ENCODE measurements at places on chromosomes 7 and 10.
A peak's percentile ranks its signal among the peaks of the same experiment; 100 is the strongest.

- no peaks in the 10 kb centered on the region for H3K4me1 ChIP-seq
- H3K36me3 ChIP-seq: no peaks in the 10 kb centered on the region
- DNase-seq: no peak
- H3K27ac ChIP-seq: no peak overlapping the region
Observed at GRCh38 chr7:132443761-132444520, 132.3 kb downstream of the PLXNA4 start.

GRCh38 chr7:3134745-3135144 lies 91.1 kb upstream of the CARD11 start:
- no peak for DNase-seq
- no peaks in the 10 kb centered on the region for H3K36me3 ChIP-seq
- no peaks in the 10 kb centered on the region for H3K4me1 ChIP-seq
- no peaks in the 10 kb centered on the region for H3K27me3 ChIP-seq

DNA sequence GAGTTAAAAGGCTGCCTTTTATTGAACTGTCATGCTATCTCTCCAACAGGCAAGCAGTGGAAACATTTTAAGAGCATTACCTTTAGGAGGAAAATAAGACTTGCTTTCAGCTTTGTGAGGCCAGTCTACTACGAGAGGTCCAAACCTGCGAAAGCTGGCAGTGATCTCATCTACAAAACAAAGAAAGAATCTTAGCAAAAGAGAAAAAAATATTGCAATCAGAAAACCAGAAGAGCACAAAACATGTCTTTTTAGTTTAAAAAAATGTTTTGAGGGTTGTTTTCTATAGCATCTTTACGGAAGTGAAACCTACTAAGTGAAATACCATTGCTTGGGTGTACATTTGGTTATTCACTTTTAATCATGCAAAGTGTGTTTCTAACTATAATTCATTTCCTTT lies 147.9 kb downstream of the CPEB3 start:
- peaks cover 26% of the 10 kb centered on the region for H3K4me1 ChIP-seq
- peak overlapping the region; percentile 36 for H3K27ac ChIP-seq
- H3K4me3 ChIP-seq: no peak overlapping the region
- no peak for DNase-seq
- H3K36me3 ChIP-seq: peaks cover 5% of the 10 kb centered on the region
- no peaks in the 10 kb centered on the region for H3K27me3 ChIP-seq

DNA sequence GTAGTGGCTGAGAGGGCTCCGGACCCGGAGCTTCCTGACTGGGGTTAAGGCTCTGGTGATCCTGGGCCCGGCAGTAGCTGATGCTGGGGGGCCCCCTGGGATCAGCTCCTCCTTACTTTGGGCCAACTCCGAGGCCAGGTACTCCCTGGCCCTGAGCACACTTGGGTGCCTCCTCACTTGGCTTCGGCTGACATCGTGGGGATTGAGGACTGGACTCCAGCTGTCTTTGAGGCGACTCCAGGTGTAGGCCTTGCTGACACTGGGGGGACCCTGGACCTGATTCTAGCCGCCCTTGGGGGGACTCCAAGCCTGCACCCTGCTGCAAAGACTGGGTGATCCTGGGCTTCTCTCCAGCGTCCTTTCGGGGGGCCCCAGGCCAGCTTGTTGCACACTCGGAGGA lies 170.5 kb downstream of the HIBADH start:
- DNase-seq: no peak
- no peak overlapping the region for H3K27ac ChIP-seq
- no peaks in the 10 kb centered on the region for H3K36me3 ChIP-seq
- H3K4me3 ChIP-seq: no peak overlapping the region
- H3K27me3 ChIP-seq: peaks cover 9% of the 10 kb centered on the region

DNA sequence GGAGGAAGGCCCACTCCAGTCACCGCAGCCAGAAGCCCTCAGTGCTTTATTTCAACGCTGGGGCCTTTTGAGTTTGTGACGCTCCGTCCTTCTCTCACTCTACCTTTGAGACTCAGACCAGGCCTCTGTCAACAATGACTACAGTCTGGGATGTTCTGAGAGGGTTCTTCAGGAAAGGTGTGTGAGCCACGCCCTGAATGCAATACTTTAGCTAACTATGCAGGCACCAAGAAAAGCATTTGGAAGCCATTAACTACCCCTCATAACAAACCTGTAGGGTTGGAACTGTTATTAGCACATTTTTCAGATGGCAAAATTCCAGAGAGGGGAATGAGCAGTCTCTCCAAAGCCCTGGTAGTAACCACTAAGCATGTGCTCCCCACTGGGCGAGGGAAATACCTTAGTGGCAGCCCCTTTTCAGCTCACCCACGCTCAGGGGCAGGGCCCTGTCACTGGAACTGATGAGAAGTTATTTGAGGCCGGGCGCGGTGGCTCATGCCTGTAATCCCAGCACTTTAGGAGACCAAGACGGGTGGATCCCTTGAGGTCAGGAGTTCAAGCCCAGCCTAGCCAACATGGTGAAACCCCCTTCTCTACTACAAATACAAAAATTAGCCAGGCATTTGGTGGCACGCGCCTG lies 5.7 kb upstream of the ARPC1B start:
- H3K4me3 ChIP-seq: no peak overlapping the region
- peaks cover 2% of the 10 kb centered on the region for H3K4me1 ChIP-seq
- no peaks in the 10 kb centered on the region for H3K27me3 ChIP-seq
- H3K36me3 ChIP-seq: peaks cover 49% of the 10 kb centered on the region

GRCh38 chr7:18305866-18306265 lies 189.7 kb upstream of the HDAC9 start:
- H3K27ac ChIP-seq: peak overlapping the region; percentile 21
- DNase-seq: no peak
- peaks cover 85% of the 10 kb centered on the region for H3K4me1 ChIP-seq
- no peaks in the 10 kb centered on the region for H3K36me3 ChIP-seq
- H3K4me3 ChIP-seq: no peak overlapping the region

DNA sequence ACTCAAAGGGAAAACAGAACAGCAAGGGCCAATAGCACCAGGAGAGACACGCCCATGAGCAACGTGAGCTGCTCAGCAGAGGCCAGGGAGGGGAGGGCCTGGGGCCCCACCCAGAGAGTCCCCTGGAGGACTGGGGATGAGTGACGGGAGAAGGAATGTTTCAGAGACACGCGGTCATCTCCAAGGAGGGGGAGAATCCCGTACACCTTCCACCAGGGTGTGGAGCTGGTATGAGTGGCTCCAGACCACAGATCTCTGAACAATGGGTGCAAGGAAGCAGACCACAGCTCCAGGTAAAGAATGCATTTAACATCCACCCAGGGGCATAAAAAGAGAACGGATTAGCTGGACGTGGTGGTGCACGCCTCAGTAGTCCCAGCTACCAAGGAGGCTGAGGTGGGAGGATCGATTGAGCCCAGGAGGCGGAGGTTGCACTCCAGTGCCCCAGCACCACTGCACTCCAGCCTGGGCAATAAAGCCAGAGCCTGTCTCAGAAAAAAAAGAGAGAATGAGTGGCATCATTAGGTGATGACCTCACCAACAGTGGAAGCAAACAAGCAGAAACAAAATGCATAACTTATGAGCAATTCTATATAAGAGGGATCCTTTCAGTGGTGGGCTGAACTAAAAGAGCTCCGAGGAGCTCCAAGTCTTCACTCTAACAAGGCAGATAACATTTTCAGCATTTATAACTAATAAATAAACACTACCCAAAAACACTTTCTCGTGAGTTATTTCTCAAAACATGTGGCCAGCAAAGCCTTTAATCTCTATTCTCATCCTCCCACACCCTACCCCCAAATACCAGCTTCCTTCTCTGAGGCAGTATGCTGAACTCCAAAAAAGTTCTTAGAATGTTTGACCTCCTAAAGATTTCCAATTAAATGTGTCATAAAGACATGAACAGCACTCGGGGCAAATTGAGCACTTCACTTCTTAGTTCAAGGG lies 12.5 kb downstream of the PSAP start:
- no peak for DNase-seq
- H3K4me3 ChIP-seq: no peak overlapping the region
- H3K27ac ChIP-seq: peak overlapping the region; percentile 63
- no peaks in the 10 kb centered on the region for H3K27me3 ChIP-seq

GRCh38 chr10:14325325-14325955 lies 5.3 kb downstream of the FRMD4A start:
- H3K4me3 ChIP-seq: no peak overlapping the region
- H3K27me3 ChIP-seq: no peaks in the 10 kb centered on the region
- DNase-seq: peak; percentile 68

- no peaks in the 10 kb centered on the region for H3K4me1 ChIP-seq
- no peaks in the 10 kb centered on the region for H3K36me3 ChIP-seq
- no peak for DNase-seq
- H3K27me3 ChIP-seq: no peaks in the 10 kb centered on the region
- no peak overlapping the region for H3K27ac ChIP-seq
Observed at GRCh38 chr10:133040198-133040597, 47.5 kb upstream of the ADGRA1 start.

- DNase-seq: no peak
- H3K4me3 ChIP-seq: no peak overlapping the region
- H3K4me1 ChIP-seq: no peaks in the 10 kb centered on the region
- no peaks in the 10 kb centered on the region for H3K27me3 ChIP-seq
- H3K36me3 ChIP-seq: no peaks in the 10 kb centered on the region
- H3K27ac ChIP-seq: no peak overlapping the region
Observed at GRCh38 chr7:37052705-37053104, 328.4 kb upstream of the AOAH start.

DNA sequence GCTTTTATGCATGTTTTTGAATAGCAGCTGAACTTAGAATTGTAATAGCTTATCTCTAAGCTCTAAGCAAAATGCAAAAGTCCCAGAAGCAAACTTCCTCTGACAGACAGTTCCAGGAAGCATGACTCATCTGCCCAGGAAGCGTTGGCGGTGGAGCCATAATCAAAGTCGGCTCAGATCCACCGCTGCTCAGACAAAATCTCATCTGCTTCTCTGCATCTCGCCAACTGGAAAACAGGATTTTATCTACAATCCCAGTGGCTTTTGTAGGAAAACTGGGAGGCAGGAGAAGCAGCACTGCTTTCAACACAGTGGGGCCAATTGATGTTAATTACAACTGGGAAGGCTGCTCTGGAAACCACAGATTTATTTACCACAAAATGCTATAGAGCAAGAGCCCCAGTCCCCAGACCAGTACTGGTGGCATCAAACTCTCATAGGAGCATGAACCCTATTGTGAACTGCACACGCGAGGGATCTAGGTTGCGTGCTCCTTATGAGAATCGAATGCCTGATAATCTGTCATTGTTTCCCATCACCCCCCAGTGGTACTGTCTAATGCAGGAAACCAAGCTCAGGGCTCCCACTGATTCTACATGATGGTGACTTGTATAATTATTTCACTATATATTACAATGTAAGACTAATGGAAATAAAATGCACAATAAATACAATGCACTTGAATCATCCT lies 99.9 kb downstream of the CUBN start:
- DNase-seq: peak; percentile 93
- H3K36me3 ChIP-seq: no peaks in the 10 kb centered on the region
- peak overlapping the region; percentile 8 for H3K4me3 ChIP-seq
- peaks cover 35% of the 10 kb centered on the region for H3K4me1 ChIP-seq

- no peaks in the 10 kb centered on the region for H3K27me3 ChIP-seq
- no peak for DNase-seq
- no peak overlapping the region for H3K4me3 ChIP-seq
- no peaks in the 10 kb centered on the region for H3K36me3 ChIP-seq
Observed at GRCh38 chr7:5035276-5035675, 10.4 kb upstream of the RBAK start.

DNA sequence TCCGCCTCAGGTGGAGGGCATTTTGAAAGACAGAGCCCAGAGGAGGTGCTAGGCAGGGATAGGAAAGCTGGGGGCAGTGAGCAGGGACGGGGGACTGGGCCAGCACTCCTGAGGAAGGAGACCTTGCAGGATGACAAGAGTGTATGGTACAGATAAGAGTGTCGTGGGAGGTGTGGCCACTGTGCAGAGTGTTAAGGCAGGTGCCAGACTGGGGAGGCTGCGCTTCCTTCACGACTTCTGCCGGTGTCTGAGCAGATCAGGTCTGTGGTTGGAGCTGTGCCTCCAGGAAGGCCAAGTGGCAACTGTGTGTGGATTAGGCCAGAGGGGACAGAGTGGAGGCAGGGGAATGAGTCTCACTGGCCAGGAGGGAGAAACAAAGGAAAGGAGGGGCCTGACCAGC lies 161.7 kb downstream of the HIBADH start:
- no peak overlapping the region for H3K27ac ChIP-seq
- H3K36me3 ChIP-seq: no peaks in the 10 kb centered on the region
- no peak for DNase-seq
- H3K27me3 ChIP-seq: no peaks in the 10 kb centered on the region

DNA sequence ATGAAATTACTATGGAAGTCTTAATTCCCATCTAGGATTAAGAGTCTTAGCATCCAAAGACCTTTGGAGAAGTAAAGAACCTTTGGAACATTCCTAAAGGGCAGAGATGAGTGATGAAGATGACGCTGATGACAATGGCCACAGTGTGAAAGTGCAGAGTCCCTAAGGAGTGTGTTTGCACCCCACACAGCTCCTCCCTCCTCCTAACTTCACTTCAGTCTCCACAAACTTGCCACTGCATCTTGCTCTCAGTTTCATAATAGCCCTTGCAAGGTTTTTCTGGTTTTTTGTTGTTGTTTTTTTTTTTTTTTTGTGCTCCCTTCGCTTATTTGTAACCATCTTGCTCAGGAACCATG lies 117.5 kb upstream of the ANLN start:
- peaks cover 41% of the 10 kb centered on the region for H3K4me1 ChIP-seq
- peak; percentile 2 for DNase-seq
- H3K27me3 ChIP-seq: no peaks in the 10 kb centered on the region
- no peak overlapping the region for H3K27ac ChIP-seq

- no peak overlapping the region for H3K4me3 ChIP-seq
- H3K4me1 ChIP-seq: peaks cover 12% of the 10 kb centered on the region
- no peak overlapping the region for H3K27ac ChIP-seq
- no peak for DNase-seq
- H3K36me3 ChIP-seq: no peaks in the 10 kb centered on the region
Observed at GRCh38 chr10:14499601-14499904, 168.8 kb upstream of the FRMD4A start.

DNA sequence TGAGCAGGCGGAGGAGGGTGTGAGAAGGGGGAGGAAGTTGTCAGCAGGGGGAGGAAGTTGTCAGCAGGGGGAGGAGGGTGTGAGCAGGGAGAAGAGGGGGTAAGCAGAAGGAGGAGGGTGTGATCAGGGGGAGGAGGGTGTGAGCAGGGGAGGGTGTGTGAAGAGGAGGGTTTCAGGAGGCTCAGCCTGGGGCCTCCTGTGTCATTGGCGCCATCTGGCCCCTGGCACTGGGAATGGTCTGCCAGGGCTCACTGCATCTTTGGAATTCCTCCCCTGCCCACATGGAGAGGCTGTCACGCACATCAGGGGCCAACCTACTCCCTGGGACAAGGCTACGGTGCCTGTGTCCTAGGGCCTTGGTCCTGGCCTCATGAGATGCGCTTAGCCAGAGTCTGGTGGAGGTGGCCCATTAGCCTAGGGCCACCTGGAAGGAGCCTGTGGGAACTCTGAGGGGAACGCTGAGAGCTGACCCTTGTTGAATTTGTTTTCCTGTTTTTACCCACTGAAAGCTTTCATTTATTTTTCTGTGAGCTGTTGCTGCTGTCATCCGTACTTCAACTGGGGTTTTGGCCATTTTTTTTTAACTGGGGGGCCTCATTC lies 18.0 kb downstream of the CAMK2B start:
- H3K4me3 ChIP-seq: no peak overlapping the region
- H3K4me1 ChIP-seq: peaks cover 12% of the 10 kb centered on the region
- H3K36me3 ChIP-seq: no peaks in the 10 kb centered on the region
- DNase-seq: peak; percentile 72

GRCh38 chr10:6647811-6648526 lies 67.9 kb upstream of the PRKCQ start:
- no peak for DNase-seq
- no peaks in the 10 kb centered on the region for H3K4me1 ChIP-seq
- no peak overlapping the region for H3K27ac ChIP-seq
- H3K4me3 ChIP-seq: no peak overlapping the region
- H3K27me3 ChIP-seq: no peaks in the 10 kb centered on the region

GRCh38 chr10:29535778-29536453 lies 98.9 kb downstream of the SVIL start:
- no peaks in the 10 kb centered on the region for H3K27me3 ChIP-seq
- peaks cover 40% of the 10 kb centered on the region for H3K4me1 ChIP-seq
- peak overlapping the region; percentile 77 for H3K27ac ChIP-seq
- peak overlapping the region; percentile 22 for H3K4me3 ChIP-seq
